ENCODE measurements at places on chromosomes 12 and 14.
A peak's percentile ranks its signal among the peaks of the same experiment; 100 is the strongest.

DNA sequence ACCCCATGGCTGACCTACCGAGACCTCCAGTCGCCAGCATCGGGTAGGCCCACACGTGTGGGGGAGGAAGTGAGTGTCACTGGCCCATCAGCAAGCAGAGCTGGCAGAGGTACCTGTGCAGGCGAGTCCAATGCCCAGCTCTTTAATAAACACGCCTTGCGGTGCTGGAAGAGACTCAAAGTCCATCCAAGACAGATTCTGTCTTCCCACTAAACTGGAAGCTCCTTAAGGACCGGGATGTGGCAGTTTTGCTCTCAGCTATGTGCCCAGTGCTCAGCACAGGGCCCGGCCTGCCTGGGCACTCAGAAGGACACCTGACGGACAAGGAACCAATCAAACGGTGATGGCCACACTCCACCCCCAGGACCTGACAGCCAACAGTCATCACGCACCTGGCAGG, 65.0 kb downstream of the ITPK1 start:
- DNase-seq, result no peak

DNA sequence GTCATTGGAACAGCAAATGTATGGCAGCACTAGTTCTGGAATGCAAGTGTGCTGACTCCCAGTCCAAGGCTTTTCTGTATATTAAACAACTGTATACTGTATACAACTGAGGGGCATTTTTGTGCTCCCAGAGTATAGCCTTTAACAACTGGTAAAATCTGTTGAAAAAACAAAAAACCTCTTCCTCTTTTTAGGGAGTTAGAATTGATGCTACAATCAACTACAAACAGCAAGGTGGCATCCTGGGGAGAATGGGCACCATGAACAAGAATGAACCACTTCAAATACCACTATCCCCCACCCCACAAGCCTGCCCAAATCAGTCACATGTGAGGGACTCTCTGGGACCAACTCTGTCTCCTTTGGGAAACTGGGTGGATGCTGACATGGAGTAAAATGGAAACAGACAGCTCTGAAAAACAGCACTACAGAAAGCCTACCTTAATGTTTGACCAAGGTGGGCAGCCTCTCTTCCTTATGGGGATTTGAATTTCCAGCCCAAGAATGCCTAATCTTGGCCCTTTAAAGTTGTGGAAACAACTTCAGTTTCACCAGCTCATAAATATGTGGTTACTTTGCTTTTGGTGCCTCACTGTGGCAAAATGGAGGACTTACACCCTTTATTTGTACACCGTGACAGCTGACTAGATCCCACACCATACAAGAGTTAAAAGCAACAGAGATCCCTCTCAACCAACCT, 7.5 kb downstream of the VTI1B start:
- peak; percentile 59 for DNase-seq

DNA sequence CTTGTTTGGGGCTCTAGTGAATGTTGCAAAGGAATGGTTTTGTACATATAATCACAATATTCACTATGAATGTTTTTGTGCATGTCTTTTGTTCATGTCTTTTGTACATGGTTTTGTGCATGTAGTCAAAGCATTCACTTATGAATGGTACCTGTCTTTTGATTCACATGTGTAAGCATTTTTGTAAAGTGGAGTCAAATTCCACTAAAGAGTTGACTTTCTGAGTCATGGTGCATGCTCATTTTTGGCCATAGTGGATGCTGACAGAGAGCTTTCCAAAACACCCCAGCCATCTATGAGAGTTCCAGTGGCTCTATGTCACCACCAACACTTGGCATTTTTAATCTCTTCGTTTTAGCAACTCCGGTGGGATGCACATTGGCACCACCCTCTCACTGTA, 1185.9 kb upstream of the TMEM132C start:
- DNase-seq, result no peak

DNA sequence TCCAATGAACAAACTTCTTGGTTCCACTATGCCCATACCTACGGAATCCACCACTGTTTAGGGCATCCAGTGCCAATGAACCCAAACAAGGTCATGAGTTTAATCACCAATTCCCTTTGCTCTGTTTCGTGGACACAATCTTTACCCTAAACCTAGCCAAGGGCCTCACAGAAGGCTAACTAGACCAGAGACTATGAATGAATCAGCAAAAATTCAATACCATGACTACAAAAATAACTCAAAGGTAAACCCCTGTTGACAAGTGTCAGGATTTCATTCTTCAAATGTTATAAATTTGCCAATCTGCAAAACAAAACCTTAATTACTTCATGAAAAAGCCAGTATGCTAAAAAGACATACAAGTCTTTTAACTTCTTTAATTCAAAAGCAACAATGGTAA, 96.7 kb downstream of the CEP128 start:
- DNase-seq, result no peak

DNA sequence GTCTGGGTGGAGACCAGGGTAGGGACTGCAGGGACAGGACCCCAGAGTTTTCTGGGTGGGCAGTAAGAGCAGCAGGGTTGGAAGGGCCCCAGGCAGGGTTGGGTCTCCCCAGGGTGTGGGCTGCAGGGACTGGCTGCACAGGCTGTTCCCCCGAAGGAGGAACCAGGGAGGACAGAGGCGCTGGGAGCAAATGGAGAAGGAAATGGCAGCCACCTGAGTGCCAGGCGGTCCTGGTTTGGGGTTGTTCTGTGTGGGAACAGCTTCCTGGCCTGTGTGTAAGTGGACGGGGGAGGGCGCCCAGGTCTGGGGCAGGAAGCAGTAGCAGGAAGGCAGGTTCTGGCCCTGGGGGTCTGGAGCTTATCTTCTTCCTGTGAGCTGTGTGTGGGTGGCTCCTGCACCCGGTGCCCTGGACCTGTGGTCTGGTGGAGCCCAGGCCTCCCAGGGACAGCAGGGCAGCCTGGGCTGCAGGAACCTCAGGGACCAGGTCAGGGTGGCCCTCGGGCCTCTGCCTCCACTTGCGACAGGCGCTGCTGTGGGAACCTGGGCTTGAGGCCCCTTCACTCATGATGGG, 372.8 kb downstream of the TMEM121 start:
- DNase-seq, result no peak

- no peak for DNase-seq
These were observed 94.8 kb downstream of the LRP6 start for GRCh38 chr12:12171991-12172511.

DNA sequence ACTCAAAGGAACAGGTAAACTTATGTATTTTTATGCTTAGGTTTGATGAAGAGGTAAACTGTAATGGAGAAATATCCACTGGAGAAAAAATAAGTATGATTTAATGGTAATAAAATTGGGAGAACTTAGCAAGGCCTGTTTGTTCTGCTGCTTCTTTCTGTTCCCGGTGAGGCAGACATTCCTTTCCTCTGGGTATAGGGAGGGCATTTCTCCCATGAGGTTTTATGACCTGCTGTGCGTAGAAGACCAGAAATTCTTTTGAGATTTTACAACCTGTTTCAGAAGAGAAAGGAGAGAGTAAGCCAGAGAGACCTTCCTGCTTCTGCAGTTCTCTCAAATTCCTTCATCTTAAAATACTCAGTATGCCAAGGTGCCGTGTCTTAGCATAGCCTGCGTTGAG, 139.4 kb upstream of the RMST start:
- no peak for DNase-seq

DNA sequence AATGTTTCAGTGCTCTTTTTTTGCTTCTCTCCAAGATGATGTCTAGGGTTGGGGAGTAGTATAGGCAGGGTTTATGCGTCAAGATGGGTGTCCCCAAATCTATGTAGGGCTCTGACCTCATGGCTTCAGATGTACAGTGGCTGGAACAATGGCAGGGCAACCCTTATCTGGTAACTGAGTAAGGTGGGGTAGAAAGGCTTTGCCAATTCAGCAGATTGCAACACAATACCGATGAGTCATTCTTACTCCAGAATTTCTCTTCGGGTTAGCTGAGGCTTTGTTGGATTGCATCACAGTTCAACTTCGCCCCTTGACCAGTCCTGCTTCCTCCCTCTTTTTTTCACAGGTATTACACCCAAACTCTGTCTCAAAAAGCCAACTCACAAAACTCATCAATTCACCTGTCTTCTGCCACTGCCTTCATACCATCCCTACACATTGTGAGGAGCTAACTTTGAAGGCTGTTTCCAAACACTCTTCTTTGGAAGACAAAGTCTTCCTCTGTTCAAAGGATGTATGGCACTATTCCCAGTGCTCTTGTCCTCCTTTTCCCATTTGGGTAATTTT, 190.2 kb upstream of the CNOT2 start:
- no peak for DNase-seq

DNA sequence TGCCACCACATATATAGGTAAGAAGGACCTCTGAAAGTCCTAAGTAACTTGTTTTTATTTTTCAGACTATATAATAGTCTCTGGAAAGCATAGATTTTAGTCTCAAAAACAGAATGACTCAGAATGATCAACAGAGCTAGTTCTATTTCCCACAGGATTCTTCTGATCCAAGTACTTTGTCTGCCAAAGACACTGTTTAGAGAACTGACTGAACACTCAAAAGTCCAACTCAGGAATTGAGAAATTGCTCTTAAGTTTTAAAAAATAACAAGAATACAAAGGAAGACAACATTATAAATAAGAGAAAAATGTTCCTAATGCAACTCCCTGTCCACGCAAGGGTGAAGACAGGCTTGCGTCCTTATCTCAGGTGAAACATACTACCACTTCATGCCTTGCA, 29.0 kb downstream of the LGMN start:
- DNase-seq, result no peak

DNA sequence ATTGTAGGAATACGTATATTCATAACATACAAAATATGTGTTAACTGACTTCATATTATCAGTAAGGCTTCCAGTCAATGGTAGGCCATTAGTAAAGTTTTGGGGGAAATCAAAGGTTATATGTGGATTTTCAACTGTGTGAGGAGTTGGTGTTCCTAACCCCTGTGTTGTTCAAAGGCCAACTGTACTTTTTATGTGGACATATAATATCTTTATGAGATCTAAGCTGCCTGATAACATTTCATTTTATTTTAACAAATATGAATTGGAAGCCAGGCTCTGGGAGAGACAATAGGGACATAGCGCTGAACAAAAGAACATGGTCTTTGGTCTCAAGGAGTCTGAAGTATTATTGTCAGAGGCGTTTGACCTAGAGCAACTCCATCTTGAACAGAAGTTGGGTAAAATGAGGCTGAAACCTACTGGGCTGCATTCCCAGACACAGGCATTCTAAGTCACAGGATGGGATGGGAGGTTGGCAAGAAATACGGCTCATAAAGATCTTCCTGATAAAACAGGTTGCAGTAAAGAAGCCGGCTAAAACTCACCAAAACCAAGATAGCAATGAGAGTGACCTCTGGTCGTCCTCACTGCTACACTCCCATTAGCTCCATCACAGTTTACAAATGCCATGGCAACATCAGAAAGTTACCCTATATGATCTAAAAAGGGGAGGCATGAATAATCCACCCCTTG, 147.2 kb downstream of the KSR2 start:
- DNase-seq, result no peak

GRCh38 chr12:109719123-109720022, 5.7 kb downstream of the FAM222A start:
- DNase-seq, result no peak

GRCh38 chr14:100590726-100591452, 3.7 kb upstream of the BEGAIN start:
- DNase-seq, result no peak

- DNase-seq, result no peak
These were observed 56.8 kb downstream of the MOK start for GRCh38 chr14:102248121-102248520.

DNA sequence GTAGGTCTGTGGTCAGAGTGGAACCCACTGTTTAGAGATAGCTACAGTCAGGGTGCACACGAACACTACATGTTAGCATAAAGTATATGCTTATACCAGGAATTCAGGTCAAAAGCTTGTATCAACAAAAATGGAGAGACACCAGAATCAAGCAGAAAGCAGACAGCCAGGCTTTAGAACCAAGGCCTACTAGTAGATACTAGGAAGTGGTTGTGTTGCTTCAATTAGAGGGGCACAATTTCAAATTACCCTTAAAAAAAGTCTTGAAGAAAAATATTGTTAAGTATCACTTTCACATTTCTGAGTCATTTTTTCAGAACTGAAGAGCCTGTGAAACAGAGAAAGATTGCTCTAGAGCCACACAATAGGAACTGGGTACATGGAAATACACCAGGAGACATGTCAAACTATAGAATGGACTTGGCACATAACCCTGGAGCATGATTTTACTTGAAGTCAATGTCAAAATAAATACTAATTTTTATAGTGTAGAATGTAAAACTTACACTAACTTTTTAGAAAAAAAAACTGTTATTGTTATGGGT, 41.6 kb downstream of the LRRC9 start:
- DNase-seq, result no peak

GRCh38 chr12:75756111-75756510, 244.7 kb upstream of the KRR1 start:
- no peak for DNase-seq

GRCh38 chr12:7460375-7461259, 16.7 kb upstream of the CD163L1 start:
- peak; percentile 93 for DNase-seq

All from NCI-H2171 treated with DMSO at 0.1 percent for 48 hours (cell line).